ENCODE measurements at places on chromosomes 4 and X.

- DNase-seq, result no peak
These were observed 86.7 kb downstream of the PTTG2 start for GRCh38 chr4:38046727-38047489.

- no peak for DNase-seq
These were observed 78.5 kb downstream of the BTC start for GRCh38 chr4:74715706-74716435.

- DNase-seq, result no peak
These were observed 32.0 kb downstream of the DYNLT3 start for GRCh38 chrX:37815366-37815765.

- no peak for DNase-seq
These were observed 4.8 kb upstream of the MPP1 start for GRCh38 chrX:154809939-154810665.

GRCh38 chr4:65599340-65599739, 70.9 kb downstream of the EPHA5 start:
- no peak for DNase-seq

GRCh38 chr4:181761156-181761555, 482.0 kb upstream of the TENM3 start:
- no peak for DNase-seq

DNA sequence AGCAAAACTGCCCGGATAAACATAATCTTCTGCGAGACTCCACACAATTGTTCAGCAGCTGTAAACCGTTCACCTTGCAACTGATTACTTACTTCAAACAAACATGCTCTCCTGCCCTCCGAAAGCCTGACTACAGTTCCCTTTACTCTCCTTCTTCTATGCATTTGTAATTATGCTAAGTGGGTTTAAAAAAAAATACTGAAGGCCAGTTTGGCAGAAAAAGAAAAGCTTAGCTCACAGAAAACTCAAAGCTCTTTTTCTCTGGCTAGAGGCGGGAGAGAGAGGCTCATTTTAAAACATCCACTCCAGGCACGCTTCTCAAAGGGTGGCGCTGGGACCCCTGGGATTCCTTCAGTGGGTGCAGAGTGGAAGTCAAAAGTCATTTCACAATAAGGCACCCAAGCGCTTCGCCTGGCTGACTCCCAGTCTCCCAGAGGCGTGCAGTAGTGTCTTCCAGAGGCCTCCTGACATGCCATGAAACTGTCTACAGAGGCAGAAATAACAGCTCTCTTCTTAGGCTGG, 1.9 kb downstream of the DHRSX start:
- DNase-seq, result no peak

DNA sequence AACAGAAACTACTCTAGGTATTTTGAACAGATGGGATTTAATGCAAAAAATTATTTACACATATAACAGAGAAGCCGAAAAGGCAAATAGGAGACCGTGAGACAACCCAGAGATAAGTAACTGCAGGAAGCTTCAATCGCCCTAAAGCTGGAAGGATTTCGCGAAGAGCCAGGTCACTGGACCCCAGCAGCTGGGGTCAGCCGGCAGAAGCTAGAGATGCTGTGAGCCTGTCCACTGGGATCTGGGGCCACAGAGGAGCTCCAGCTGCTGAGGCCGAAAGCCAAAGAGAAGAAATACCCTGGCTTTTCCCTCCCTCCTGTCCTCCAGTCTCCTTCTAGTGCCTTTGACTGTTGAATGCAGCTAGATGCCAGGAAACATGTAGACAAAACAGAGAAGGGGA, 192.8 kb upstream of the BCOR start:
- DNase-seq, result no peak

DNA sequence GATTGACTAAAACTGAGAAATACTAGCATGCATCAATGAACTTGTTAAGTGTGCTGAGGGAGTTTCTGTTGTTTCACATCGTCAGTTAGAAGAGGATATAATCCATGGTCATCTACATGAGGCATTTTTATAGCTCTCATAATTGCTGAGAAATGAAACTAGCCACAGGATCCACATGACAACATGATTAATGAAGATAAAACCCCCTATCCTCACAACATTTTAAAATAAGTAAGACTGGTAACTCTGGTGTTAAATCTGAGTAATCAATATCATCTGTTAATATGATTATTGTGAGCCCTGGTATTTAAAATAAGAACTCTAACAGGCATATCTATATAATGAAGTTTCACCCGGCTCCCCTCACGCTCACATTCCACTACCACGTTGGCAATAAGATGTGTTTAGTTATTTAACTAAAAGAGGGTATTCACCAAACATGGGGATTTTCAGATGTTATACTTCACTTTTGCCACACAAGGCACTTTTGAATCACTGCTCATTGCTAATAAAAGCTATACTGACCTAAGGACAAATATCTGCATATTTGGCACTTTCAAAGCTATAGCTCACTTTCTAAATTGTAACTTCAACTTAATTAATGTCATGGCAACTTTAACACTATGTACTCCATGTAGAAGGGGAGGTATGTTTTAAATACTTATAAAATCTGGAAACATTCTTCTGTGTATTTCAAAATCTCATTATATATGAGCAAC, 6.7 kb downstream of the UNC5C start:
- no peak for DNase-seq

- no peak for DNase-seq
These were observed 173.6 kb upstream of the LNX1 start for GRCh38 chr4:53764761-53765490.

All from CD4-positive, alpha-beta T cell treated with Interleukin-6 at 100 ng/mL for 8 hours (primary cell).